Activated CD4-positive, CD25-positive, alpha-beta regulatory T cell treated with anti-CD3 and anti-CD28 coated beads, Interleukin-2, amount 50 U/mL, for 16 hours (primary cell): ENCODE measurements at places on chromosomes 7 and 10.

- no peak for DNase-seq
Observed at GRCh38 chr7:27410812-27411544, 168.4 kb downstream of the EVX1 start.

DNA sequence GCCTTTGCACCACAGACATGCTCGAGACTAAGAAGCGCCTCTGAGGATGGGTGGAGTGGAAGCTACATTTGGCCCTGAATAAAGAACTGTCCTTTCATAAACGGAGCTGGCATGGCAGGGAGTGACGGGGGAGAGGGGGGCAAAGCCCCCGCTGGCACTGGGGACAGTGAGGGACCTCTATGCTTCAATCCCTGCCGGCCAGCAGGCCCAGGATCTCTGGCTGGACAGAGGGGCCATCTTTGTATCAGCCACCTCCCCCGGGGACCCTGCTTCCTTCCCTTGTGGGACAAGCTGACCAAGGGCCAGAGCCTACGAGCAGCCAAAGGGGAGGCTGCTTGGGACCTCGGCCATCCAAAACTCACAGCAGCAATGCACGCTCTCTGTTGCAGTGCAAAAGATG is 28.2 kb upstream of the ECHDC3 start:
- DNase-seq = no peak

DNA sequence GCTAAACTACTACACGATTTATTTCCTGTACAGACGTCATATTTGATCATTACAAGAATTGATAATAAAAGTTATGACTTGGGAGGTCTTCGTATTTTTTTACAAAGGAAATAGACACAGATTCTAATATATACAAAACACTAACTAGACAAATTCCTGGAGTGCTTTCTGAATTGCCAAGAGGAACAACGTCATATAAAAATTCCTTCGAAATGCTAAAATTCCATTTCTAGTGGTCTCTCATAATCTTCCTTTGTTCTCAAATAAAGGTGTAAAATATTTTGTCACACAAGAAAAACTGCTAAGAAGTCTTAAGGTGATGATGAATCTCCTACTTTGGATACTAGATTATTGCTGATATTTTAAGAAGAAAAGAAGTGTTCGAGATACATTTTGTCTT is 85.4 kb downstream of the CDK6 start:
- no peak for DNase-seq

- DNase-seq = no peak
Observed at GRCh38 chr7:144761493-144761892, 74.4 kb downstream of the TPK1 start.
